ENCODE measurements at places on chromosomes 13 and 19.

GRCh38 chr13:20877902-20878301 lies 24.6 kb downstream of the XPO4 start:
- DNase-seq: no peak

- DNase-seq: no peak
Measured at GRCh38 chr13:72431981-72432682, 295.3 kb downstream of the MZT1 start.

DNA sequence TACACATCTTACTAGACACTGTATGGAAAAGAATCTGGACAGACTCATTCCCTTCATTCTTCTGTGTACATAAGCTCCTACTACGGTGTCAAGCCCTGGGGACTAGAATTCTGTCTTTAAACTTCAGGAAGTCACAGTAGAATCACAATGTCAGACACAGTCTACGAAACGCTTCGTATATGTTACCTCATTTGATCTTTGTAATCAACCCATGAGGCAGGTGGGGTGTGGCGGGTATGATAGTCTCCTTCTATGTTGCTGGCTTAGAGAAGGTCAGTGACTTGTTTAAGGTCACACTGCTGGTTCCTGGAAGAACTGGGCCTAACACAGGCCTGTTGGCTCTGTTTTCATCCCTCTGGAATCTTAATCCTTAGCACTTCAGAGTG lies 32.2 kb upstream of the TPT1 start:
- no peak for DNase-seq

DNA sequence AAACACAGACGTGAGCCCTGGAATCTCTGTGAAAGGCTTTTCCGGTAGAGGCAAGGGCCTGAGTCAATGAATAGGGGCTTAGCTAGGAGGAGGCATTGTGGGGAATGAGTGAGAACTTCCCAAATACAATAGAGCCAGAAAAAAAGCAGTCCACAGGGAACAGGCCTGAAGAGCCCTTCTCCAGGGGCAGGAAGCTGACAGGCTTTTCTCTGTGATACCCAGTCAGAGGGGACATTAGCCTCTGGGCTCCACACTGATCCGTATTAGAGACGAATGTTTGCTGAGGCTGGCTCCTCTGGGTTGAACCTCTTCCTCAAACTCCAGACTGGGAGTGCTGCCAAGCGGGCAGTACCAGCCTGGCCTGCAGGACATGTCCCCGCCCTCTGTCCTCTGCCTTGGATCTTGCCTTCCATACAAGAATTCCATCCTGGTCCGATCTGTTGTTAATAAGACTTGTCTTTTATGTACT lies 2.3 kb downstream of the DHRS12 start:
- no peak for DNase-seq

DNA sequence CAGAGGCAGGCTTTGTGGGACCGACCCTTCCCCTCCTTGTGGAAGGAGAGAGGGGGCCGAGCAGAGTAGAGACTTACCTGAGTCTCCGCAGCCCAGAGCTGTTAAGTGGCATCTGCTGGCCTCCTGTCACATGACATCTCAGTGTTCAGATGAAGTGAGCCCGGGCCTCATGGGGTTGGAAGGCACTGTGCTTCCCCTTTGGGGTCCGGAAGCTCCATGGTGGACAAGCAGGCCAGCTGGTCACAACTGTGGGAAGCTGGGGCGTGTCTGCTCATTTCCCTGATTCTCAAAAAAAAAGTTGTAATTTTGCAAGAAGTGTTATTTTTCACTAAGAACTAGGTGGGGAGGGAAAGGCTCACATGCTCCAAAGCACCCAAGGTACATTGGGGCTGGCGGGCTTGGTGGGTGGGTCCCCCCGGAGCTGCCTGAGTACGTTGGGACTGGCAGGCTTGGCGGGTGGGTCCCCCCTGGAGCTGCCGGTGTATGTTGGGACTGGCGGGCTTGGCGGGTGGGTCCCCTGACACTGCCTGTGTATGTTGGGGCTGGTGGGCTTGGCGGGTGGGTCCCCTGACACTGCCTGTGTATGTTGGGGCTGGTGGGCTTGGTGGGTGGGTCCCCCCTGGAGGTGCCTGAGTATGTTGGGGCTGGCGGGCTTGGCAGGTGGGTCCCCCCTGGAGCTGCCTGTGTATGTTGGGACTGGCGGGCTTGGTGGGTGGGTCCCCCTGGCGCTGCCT lies 18.2 kb upstream of the DCUN1D2 start:
- DNase-seq: no peak

GRCh38 chr13:19179916-19180315 lies 1.7 kb downstream of the TUBA3C start:
- DNase-seq: no peak

- no peak for DNase-seq
Measured at GRCh38 chr13:20814224-20814910, 40.6 kb upstream of the EEF1AKMT1 start.

GRCh38 chr19:12095111-12095790 lies 30.7 kb downstream of the ZNF844 start:
- DNase-seq: no peak

GRCh38 chr19:5615756-5616327 lies 6.7 kb downstream of the SAFB2 start:
- no peak for DNase-seq

DNA sequence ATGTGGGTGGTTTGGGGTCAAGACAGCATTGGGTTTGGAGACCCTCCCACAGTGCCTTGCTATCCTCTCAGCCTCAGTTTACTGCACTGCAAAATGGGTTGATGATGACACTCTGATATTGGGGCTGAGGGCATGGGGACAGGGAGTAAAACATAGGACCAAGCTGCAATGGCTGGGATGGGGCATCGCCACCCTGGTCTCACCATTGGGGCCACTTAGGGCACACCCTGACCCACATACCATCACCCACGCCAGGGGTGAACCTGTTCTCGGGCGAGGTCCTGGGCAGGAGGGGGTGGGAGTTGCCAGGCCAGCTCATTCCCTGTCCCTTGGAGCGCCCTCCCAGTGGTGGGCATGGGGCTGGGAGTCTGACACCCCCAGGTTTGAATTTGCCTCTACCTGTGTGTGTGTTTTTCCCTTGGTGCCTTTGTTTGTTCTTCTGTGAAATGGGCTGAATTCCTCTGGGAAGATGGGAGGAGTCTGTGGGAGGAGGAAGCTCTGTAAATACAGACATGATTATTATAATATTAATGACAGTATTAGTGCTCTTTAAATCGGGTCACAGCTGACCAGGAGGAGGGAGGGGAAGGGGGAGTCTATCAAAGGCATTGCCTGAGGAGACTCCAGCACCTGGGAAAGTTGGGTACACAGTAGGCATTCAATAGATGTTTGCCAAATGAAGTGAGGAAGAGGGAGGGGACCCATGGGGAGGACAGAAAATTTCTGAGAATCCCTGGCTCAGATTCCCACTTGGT lies 2.2 kb upstream of the FCHO1 start:
- no peak for DNase-seq

DNA sequence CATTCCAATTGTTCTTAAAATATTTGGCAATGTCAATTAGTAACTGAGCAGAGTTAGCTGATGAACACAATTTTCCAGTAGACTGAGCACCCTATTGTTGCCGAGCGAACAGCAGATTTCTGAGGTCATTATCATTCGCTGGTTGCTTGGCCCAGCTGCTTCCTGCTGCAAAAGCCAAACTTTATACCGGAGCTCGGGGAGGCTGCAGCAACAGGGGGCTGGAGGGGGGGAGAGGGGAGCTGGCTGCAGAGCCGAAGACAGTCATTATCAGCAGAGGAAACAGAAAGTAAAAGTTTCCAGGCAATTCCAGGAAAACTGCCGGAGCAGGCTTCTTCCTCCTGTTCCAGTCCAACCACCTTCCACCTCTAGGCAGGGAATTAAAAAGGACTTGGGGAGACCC lies 77.9 kb downstream of the ZNF536 start:
- DNase-seq: no peak

GRCh38 chr19:55165952-55166529 lies 372 bp downstream of the DNAAF3 start:
- DNase-seq: peak; percentile 86

DNA sequence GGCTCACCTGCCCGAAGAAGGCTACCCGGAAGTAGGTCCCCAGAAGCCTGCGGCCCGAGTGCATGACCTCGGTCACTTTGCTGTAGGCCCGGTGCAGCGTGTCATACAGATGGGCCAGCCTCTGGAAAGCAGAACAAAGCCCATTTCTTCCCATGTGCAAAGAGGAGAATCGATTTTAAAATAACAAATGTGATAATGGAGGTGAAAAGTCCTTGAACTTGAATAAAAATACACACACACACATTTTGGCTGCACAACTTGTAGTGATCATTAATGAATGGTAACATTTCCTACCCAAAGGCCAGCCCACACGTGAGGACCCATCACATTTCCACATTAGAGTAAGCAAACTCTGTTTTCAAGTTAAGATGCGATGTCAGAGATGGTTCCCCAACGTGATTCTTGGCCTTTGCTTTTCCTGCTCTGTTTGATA lies 56.9 kb upstream of the SLC15A1 start:
- DNase-seq: no peak

DNA sequence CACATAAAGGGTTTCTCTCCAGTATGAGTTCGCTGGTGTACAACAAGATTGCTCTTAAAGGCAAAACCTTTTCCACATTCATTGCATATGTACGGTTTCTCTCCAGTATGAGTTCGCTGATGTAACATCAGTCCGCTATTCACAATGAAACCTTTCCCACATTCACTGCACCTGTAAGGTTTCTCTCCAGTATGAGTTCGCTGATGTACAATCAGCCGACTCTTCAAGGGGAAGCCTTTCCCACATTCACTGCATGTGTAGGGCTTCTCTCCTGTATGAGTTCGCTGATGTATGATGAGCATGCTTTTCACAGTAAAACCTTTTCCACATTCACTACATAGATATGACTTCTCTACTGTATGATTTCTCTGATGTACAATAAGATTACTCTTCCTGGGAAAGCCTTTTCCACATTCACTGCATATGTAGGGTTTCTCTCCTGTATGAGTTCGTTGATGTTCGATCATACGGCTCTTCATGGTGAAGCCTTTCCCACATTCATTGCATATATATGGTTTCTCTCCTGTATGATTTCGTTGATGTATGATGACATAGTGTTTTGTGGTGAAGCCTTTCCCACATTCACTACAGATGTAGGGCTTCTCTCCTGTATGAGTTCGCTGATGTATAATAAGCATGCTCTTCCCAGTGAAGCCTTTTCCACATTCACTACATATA lies 6.0 kb upstream of the ZNF614 start:
- DNase-seq: no peak

GRCh38 chr13:73169971-73170370 lies 111.2 kb downstream of the KLF5 start:
- DNase-seq: no peak

- peak; percentile 60 for DNase-seq
Measured at GRCh38 chr19:41570639-41571112, 5.3 kb upstream of the CEACAM21 start.

GRCh38 chr19:1317274-1318003 lies 31.8 kb downstream of the EFNA2 start:
- no peak for DNase-seq

- DNase-seq: peak; percentile 81
Measured at GRCh38 chr13:110471833-110472162, 89.7 kb downstream of the RAB20 start.

DNA sequence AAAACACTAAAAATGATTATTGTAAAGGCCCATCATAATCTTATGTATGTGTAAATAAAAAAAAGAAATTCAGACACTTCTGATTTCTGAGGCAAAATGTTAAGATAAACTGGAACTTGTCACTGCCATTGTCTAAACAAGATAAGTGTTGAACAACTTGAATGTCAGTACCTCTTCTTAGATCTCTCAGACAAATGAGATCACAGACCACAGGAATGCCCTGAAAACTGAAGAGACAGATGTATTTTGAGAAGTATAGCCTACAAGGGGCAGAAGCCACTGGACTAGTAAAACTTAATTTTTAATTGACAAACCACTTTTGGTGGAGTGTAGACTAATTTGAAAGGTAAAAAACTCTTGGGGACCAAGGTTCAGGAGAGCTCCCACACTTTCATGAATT lies 375.5 kb upstream of the SLITRK5 start:
- peak; percentile 9 for DNase-seq

All from CMK (cell line).